ENCODE measurements at places on chromosomes 4 and X.
A peak's percentile ranks its signal among the peaks of the same experiment; 100 is the strongest.

GRCh38 chr4:151192556-151193235 lies 84.3 kb upstream of the PRSS48 start:
- no peak for DNase-seq

- peak; percentile 53 for DNase-seq
Observed at GRCh38 chr4:1715002-1715758, 3.1 kb upstream of the SLBP start.

- DNase-seq = no peak
Observed at GRCh38 chr4:80841587-80842281, 188.8 kb upstream of the BMP3 start.

DNA sequence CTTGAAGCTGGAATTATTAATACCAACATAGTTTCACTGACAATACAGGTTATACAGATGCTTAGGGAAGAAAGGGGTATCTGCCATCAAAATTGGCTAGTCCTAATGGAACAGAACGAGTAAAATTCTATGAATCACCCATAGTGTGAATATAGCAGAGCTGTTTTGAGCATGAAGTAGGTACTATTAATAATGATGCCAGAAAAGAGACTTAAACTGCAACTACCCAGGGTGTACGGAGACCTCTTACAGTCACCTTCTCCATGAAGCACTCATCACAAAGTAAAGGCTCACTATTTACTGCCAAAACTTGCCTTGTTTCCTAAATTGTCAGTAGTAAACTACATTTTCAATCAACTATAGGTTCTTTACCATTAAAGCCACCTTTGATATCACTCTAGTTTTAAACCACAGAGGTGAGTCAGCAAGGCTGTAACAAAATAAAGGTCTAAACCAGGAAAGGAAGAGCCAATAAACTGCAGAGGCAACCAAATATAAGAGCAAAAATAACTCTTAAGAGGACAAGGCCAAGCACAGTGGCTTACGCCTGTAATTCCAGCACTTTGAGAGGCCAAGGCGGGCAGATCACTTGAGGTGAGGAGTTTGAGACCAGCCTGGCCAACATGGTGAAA lies 114.4 kb downstream of the FRYL start:
- DNase-seq = no peak

DNA sequence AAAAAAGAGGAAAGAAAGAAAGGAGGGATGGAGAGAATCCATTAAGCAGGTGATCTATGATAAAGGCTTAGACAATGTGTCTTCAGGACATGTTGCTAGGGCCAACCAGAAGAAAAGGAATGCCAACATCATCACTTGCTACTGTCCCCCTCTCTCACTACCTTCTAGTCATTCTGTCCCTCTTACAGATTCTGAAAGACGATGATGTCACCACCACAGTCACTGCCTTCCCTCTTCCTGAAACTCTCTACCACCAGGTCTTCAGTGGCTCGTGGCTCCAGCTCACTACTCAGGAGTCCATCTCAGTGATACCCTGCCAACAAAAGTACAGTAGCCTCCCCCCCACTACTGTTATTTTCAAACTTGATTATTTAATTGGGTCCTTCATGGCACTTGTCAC lies 64.0 kb downstream of the KCNIP4 start:
- no peak for DNase-seq

DNA sequence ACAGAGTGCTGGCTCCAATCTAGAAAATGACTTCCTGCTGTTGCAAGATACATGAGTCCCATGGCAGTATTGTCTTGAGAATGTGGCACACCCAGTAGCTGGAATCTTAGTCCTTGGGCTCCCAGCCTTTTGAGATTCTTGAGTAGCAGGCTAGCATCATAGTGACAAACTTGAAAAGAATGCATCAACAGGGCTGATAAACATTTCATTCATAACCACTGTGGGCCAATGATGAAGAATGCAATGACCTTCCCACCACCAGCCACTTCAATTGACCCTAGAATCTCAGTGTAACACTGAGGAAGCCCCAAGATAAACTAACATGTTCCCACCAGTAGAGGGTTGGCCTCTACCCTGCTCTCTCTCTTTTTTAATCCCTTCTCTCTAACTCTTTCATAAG lies 329.3 kb downstream of the GBA3 start:
- no peak for DNase-seq

- DNase-seq = no peak
Observed at GRCh38 chr4:88803600-88804096, 106.0 kb upstream of the NAP1L5 start.

- DNase-seq = no peak
Observed at GRCh38 chr4:87002682-87003043, 67.9 kb downstream of the AFF1 start.

GRCh38 chr4:64001229-64001898 lies 407.9 kb downstream of the TECRL start:
- peak; percentile 11 for DNase-seq

DNA sequence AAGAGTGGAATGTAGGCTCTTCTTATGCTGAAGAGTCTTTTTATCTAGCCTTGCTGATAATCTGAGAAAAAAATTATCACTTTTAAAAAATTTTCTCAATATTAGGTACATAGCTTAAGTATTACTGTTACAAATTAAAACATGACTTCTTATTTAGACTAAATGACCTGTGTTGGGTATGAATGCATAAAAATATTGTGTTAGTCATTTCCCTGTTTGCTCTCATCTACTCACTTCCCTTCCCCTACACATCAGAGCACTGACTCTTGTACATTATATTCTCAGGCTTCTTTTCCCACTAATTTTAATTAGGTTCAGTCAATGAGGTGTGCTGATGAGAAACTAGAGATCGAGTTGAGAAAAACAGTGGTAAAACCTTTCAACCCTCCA lies 881.0 kb downstream of the PCDH18 start:
- no peak for DNase-seq

DNA sequence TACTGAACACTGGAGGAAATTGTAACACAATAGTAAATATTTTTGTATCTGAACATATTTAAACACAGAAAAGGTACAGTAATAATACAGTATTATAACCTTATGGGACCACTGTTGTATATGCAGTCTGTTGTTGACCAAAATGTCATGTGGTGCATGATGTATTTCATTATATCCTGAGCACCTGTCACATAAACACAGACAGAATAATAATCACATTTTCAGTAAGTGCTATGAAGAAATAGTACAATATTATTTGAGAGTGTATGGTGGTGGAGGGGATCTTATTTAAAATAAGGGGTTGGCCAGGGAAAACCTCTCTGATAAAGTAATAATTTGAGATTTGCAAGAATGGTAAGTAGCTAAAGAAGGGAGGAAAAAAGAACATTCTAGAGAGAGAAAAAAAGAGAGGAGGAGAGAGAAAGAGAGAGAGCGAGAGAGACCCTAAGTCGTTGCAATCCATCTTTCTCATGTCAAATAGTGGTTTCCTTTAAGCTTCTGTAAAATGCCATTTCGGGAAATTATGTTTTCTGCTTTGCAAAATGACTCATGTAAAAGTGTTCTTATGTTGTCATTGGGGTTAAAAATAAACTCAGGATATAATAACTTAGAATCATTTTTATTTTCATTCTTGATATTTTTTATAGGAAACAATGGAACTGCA lies 19.3 kb upstream of the CLNK start:
- no peak for DNase-seq

DNA sequence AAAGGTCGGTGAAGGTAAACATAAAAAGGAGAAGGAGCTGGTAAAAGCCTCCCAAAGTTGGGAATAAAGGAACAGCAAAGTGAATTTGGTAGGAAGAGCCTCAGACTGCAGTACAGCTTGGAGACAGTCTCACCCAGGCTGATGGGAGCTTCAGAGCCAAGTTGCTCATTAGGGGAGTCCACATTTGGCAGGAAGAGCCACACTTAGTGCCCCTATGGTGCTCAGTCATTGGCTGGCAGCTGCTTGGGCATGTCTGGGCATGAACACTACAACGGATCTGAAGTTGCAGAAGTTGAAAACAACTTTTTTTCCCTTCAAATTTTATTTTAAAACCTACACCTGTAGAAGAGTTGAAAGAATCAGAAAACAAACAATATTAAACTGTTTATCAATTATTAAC lies 2497.3 kb downstream of the ARAP2 start:
- no peak for DNase-seq

DNA sequence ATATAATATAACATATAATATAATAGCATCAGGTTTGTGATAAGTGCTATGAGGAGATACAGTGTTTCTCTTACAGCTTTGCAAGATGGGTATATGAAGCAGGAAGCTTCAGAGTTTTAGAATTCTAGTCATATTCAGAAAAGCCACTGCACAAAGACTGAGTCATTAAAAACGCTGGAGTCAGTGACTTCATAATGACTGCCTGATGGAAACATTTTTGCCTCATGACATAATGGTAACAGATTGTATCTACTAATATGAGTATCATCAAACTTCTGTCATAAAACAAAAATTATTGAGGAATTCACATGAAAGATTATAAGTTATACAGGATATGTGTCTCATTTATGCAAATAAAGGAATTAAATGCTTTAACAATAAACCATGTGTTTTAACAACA lies 46.8 kb downstream of the EPHA5 start:
- no peak for DNase-seq

DNA sequence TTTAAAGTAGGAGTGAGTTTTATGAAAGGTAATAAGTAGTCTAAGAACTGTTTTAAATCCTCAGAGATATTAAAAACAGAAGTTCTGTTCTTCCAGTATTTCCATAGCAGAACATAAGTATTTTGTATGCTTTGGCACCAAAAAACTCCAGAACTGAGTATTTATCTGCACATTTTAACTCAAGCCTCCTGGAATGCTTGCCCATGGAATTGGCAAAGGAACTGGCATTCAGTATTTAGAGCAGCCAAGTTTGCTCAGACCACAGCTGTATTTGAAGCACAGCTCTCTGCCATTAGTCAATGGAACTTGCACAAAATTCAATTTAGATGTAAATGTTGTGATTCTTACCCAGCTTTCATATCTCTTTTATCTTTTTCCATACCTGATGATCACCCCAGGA lies 42.2 kb downstream of the NDNF start:
- DNase-seq = no peak

DNA sequence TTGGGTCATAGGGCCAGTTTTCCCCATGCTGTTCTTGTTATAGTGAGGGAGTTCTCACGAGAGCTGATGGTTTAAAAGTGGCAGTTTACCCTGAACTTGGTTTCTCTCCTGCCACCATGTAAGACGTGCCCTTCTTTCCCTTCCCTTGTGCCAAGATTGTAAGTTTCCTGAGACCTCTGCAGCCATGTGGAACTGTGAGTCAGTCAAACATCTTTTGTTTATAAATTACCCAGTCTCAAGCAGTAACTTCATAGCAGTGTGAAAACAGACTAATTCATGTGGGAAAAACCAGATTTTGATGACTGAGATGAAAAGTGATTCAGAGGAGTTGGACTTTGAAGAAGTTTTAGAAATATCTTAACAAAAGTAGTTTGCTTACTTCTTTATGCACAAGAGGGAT lies 101.4 kb downstream of the ARHGAP10 start:
- DNase-seq = no peak

GRCh38 chrX:140672840-140673731 lies 36.5 kb upstream of the LINC00632 start:
- no peak for DNase-seq

- DNase-seq = no peak
Observed at GRCh38 chrX:2828959-2829411, 255 bp downstream of the GYG2 start.

DNA sequence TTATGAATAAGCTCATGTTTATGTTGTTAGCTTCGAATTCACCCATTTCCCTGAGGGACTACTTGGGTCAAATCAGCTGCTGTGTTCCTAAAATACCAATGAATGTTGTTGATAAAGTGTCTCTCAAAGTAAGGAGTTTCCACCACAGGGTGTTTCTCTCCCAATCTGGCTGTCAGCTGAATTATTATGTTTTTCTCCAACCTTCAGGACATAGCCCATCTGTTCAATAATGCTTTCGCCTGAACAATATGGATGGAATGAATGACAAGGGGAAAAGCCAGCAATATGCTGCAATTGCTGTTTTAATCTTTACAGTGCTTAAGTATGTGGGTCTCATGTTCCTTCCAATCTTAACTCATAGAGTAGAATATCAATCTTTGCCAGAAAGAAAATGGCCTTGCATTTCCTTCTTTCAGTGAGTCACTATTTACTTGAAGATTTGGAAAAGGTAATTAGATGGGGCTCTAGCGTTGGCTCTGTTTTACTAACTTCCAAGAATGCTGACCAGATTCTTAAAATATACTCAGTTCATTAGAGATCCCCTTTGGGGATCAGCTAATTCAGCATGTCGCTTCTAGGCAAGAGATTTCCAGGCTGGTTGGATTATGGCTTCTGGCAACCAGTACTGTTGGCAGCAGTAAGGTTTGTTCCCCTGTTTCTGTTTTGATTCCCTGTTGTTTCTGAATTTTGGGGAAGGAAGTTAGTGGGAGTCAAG lies 410.5 kb downstream of the PPP3CA start:
- DNase-seq = no peak

DNA sequence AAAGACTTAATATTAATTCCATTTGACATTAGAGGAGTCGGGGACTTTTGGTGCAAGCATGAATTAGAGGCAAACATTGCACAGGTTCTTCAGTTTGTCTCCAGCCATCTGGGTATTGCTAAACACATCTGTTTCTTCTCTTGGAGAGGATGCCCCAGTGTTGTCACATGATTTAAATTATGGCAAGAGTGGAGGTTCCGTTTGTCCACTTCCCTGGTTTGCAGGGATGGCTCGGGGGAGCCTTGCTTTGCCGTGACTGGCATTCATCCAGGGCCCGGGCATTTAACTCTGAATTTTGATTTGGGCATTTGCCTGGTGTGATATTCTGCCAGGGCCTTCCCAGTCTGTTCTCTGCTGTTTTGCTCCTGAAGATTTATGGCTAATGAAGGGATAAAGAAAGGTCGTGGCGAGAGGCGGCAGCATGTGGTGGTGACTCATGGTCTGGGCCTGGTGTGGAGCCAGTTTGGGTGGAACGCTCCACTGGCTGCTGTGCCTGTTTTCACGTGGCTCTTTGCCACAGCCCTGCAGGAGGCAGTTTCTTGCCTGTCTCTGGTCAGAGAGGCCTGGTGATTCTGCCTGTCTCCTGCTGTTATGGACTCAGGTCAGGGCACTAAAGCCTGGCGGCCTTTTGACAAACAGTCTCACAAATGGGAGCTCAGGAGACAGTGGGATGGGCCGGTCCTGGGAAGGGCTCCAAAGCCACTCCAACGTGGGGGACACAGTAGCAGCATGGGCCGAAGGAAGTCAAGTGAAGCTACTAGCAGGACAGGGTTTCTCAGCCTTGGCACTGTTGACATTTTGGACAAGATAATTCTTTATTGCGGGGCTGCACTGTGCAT lies 99.4 kb upstream of the PGRMC2 start:
- DNase-seq = no peak

GRCh38 chr4:184200296-184200695 lies 17.4 kb downstream of the ENPP6 start:
- no peak for DNase-seq

DNA sequence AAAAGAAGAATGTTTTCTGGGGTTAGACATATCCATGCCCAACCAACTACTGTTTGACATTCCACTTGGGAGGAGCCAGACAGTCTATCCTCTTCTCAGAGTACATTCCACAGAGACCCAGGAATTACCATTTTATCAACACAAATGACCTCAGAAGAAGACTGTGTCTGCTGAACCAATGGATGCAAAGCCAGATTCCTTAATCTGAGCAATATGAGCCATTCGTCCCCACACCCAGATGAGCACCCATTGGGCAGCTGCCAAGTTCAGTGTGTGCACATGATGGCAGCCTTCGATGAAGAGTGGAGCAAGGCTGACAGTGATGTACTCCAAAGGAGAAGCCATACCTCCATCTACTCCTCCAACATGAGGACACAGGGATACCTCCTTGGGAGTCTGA lies 111.3 kb downstream of the ZNF674 start:
- no peak for DNase-seq
